ENCODE measurements at places on chromosomes 7 and 10.
A peak's percentile ranks its signal among the peaks of the same experiment; 100 is the strongest.

DNA sequence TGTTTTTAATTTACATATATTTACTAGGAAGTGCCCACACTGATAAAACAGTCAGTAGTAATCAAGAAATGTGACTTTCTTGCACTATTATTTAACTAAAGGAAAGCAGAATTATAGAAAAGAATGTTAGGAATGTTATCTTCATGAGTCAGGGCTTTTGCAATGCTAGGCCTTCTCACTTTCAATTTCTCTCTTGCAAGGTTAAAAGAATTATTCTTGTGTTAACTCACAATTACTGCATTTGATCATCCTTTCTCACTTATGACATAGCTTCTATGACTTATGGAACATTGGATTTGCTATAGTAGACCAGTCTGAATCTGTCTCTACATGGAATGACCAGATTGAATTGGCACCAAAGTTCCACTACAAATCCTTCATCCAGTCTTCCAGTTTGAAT is 192.4 kb downstream of the SDK1 start:
- peak; percentile 67 for DNase-seq

DNA sequence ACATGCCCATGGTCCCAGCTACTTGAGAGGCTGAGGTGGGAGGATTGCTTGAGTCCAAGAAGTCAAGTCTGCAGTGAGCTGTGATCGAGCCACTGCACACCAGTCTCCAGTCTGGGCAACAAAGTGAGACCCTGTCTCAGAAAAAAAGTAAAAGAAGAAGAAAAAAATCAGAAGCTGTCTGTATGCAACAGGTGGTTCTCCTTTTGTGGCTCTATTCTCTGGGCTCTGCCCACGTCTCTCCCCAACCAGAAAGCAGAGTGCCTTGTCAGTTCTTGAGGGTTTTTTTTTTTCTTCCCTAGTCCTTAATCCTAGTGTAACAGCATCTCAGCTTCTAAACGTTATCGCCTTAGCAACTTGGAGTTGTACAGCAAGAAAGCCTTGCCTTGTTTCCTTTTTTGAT is 89.5 kb downstream of the PRKCQ start:
- DNase-seq, result no peak

- DNase-seq, result no peak
These were observed 22.2 kb downstream of the ZDHHC16 start for GRCh38 chr10:97468162-97468561.

DNA sequence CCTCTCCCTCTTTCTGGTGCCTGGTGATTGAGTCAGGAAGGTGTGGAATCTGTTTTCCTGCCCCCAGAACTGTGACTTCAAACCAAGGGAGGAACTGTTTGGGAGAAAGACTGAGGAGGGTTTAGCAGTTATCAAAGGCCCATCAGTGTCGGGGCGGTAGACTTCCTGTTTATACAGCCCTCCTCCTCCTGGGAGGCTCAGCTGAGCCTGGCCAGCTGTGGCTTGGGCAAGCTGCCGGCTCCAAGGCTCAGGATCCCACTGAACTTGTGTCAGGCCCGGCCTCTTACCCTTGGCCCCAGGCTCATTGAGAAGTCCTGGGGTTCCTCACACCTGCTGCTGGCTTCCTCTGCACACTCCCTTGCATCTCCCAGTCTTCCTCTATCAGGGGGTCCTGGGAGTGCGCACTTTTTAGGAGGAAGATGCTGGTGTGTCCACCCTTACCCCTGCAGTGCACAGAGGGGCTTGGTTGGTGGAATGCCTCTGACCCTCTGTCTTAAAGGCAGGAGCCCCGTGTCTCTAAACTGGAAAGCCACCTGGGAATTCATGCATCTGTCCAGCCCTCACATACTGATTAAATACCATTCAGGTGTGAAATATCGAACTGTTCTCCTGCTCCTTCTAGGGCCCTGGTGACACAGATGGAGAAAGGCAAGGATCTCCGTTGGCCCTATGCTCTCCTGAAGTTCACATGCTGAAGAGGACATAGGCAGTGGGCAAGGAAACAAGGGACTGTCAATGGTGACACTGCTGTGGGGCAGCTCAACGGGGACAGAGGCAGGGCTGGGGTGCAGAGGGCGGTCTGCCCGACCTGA is 32.4 kb downstream of the CXCL12 start:
- DNase-seq, result peak; percentile 59

DNA sequence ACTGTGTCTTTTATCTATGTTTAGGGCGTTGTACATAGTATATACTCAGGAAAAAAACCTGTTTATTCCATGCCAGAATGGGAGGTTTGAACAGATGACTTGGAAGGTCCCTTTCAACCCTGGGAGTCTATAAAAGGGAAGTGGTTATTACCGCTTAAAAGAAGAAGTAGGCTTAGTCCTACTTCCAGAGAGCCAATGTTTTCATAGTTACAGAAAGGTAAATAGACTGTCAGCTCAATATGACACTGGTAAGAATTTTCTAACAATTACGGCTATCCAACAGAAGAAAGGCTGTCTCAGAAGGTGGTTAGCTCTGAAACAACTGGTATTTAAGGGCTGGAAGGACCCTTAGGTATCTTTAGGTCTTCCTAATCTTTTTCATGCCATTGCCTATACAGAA is 1.1 kb upstream of the TFAM start:
- peak; percentile 3 for DNase-seq

- DNase-seq, result no peak
These were observed 46.7 kb upstream of the ANTXRL start for GRCh38 chr10:46239993-46240683.

- DNase-seq, result peak; percentile 85
These were observed 26.7 kb downstream of the CREB3L2 start for GRCh38 chr7:137975221-137975620.

- DNase-seq, result no peak
These were observed 44.4 kb downstream of the GRM8 start for GRCh38 chr7:127208351-127208750.

- no peak for DNase-seq
These were observed 100.4 kb upstream of the PDLIM1 start for GRCh38 chr10:95391164-95391563.

DNA sequence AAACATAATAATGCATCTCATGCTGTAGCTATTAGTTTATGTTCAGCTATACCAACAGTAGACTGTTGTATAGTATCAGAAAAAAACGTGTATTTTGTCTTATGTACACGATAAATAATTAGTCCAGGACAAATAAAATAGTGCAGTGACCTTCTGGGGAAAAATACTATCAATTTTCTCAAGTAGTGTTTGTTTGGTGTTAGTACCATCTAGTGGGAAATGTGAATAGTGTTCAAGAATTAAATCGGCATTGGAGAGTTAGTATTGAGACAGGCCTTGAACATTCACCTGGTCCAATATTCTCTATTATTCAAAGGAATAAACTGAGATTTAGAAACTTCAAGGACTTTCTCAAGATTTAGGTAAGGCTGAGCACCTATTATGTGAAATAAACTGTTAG is 21.7 kb upstream of the OR2A5 start:
- peak; percentile 77 for DNase-seq

- DNase-seq, result peak; percentile 30
These were observed 12.5 kb upstream of the ARMS2 start for GRCh38 chr10:122441961-122442360.

DNA sequence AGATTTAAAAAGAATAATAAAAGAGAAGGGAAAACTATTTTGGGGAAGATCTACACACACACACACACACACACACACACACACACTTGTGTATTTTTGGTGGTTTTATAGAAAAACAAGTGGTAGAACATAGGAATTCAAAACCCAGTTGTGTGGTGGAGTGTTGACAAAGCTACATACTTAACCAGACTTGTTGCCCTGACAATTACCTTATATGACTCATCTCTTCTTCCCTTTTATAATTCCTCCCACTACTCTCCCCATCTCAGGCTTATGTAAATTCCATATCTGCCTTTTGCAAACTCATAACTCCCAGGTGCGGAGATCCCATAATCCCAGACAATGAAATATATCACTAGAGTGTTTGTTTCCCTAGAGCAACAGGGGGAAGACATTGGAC is 873.7 kb downstream of the NXPH1 start:
- no peak for DNase-seq

DNA sequence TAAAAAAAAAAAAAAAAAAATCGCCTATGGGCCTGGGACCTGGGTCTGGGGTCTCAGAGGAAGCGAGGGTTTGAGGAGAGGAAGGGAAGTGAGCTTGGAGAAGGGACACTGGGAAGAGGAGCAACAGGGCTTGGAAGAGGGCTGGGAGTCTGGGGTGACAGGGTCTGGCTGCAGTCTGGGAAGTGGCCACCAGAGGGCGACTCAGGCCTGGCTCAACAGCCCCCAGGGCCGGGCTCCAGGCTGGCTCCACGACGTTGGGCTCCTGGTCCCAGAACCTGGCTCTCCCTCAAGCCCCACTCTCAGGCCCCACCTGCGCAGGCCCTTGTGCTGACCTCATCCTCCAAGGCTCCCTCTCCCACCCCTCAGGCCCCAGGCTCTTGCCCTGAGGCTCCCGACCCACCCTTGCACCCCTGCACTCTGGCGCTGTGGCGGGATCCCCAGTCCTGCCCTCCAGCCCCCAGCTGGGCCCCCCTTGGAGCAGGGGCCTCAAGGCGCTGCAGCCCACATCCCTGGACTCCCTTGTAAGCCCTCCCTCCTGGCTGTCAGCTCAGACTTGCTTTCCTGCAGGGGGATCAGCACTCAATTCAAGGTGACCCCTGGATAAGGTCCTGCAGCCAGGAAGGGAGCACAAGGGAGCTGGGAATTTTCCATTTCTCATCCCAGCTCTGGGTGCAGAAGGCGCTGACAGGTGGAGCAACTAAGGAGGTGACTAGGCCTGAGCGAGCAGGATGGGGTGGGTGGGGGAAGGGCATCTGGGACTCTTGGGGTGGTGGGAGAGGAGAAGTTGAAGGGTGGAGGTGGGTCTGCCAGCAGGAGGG is 5.4 kb upstream of the SPACDR start:
- peak; percentile 89 for DNase-seq

- DNase-seq, result no peak
These were observed 612.1 kb downstream of the AUTS2 start for GRCh38 chr7:70210200-70210935.

DNA sequence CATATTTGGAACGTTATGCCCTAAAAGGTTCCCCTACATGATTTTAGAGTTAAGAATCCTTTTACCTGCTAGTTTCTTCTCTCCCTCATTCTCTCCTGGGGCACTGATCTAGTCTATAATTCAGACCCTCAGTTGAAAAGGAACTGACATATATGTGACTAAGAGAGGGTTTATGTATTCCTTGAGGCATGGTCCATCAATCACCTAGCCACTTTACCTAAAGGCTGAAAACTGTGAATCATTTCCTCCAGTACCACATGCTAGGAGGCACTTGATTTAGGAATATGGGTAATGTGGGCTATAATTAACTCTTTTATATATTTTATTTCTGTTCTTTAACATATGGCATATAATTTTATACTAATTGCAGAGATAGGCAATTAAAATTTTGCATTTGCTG is 303.5 kb downstream of the BBS9 start:
- no peak for DNase-seq

GRCh38 chr10:89147256-89147655 is 59.9 kb downstream of the CH25H start:
- peak; percentile 62 for DNase-seq

DNA sequence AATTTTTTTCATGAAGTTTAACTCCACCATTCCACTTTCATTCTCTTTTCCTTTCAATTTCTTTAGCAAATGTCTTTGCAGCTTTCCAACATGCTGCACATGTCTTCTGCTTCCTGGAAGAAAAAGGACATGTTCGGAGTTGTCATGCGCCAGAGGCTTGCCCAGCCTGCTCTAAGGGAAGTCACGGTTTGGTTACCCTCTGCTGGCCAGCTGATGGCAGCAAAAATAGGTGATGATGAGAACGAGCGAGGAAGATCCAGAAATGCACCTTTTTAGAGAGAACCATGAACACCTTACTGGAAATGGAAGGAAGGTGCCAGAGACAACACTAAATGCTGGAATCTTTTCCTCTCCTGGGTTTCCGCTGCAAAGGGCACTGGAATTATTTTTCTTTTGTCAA is 4.9 kb upstream of the ZSCAN21 start:
- DNase-seq, result no peak

DNA sequence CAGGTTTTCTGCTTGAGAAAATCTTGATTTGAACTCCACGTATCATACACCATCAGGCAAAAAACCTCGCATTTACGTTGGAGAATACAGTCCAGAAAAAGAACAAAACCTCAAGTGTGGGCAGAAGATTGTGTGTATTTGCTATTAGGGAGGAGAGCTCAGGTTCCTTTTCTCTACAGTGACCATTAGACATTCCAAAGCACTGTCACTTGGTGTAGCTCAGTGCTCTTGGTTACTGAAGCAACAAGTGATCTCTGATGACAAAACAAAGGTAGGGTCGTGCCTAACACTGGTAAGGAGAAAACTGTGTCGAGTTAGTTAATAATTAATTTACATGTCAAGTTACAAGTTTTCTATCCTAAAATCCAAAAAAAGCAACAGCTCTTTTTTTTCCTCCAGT is 72.6 kb downstream of the C1GALT1 start:
- DNase-seq, result no peak
